ENCODE measurements at places on chromosomes 7 and 10.

- no peak for DNase-seq
These were observed 129.4 kb downstream of the SLC16A9 start for GRCh38 chr10:59580026-59580863.

DNA sequence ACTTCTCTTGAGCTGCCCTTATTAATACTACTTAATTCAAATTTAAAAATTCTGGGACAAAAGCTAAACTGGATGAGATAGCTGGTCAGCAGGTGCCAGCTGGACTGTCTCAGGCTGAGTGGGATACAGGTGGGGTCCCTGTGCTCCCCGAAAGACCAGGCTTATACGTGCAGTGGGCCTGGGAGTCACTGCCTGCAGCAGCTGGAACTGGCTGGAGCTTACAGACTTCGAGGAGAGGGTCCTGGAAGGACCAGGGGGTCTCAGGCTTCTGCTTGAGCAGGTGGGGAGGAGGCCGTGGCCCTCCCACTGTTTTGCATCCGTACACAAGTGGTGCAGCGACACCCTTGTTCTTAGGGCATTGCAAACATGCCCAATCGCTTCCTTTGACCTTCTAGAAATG, 203.7 kb downstream of the GLRX3 start:
- no peak for DNase-seq

- DNase-seq, result no peak
These were observed 6.8 kb upstream of the AGR2 start for GRCh38 chr7:16811551-16811950.

DNA sequence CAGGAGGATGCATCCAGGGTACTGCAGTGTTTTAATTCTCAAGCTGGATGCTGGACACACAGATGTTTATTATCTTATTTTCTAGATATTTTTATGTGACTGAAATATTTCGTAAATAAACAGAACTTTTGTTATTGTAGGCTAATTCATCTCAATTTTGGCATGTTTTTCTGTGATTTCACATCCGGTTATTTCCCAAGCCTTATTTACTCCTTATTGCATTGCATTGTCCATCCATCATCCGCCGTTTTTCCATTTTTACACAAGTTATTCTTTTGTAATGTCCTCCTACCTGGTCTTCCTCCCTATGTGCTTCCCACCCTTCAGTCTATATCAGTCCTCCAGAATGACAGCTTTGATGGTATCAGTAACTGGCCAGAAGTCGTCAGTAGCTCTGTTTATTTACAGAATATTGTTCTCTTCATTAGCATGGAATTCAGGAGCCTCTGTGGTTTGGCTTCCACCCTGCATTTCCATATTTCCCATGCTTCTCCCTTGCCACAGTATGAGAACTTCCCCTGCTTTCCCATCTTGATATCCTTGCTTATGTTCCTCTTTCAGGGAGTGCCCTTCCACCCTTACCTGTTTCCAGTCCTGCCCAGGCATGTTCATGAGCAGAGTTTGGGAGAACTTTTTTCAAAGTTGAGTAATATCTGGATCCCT, 16.1 kb downstream of the GNAI1 start:
- no peak for DNase-seq

DNA sequence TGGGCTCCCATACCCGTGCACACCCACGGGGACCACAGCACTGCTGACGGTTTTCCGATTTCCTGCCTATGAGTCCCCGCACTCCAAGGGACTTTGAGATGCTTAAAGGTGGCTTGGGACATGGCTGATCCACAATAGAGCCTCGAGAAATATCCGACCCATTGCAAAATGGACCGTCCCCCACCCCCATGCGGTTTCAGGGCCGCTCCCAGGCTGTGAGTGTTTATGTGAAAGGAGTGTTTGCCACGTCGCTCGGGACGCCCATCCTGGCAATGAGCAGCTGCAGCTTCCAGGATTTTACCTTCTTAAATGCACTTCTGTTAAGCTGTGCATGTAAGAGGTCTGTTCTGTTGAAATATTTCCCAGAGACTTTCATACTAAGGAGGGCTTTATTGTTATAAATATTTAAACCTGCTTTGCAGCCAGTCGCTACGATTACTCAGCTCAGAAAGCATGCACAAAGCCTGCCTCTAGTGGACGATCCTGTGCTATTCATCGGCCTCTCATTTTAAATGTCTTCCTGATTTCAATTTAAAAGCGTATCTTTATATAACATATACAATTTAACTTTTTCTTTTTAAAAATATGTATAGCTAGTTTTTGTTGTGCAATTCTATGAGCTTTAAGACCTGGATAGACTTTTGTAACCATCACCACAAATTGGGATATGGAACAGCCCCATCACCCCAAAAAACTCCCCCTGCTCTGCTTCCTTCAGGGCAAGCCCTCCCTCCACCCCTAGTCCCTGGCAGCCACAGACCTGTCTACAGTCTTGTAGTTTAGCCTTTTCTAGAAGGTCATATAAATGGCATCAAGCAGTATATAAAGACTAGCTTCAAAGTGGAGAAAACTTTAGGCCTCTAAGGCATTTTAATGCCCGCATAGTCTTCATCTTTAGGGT, 418.3 kb downstream of the PAXIP1 start:
- no peak for DNase-seq

- no peak for DNase-seq
These were observed 494 bp downstream of the VSIR start for GRCh38 chr10:71772832-71773220.

DNA sequence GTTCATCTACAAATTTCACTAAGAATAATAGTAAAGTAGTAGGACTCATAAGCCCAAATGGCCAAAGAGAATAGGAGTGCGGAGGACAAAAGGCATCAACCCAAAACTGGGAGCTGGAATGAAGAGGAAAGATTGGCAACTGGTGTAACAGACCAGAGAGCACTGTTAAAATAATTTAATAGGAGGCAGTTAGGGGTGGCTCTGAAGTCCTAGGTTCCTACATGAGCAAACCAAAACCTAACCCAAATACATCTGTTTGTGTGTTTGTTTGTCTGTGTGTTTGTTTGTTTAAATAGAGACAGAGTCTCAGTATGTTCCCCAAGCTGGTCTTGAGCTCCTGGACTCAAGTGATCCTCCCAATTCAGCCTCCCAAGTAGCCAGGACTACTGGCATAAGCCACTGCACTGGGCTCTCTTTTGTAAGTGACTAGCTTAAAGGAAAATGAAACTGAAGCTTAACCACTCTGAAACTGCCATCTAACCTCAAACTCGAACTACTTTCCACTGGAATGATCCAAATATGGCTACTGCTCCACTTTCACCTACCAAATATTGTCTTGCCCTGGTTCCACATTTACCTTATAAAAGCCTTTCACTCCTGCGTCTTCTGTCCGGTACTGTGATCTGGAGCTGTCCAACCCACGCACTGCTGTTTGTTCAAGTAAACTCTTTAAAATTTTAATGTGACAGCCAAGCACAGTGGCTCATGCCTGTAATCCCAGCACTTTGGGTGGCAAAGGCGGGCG, 94.9 kb downstream of the AKR1D1 start:
- no peak for DNase-seq

DNA sequence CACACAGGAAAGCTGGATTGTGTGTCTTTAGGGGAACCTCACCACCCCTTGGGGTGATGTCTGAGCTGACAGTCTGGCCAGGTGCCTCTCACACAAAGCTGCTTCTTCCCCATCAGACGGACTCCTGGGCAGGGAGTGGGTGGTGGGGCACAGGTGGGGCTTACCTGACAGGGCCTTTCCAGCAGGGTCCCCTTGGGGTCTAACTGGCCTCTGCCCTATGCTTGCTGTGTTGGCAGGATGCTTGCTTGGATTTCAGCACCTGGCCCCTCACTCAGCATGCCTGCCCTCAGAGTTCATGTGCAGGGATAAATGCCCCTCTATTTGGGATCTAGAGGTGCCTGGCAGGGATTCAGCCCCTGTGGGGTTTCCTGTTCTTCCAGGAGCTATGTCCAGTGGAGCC, 496.9 kb upstream of the ZMIZ1 start:
- no peak for DNase-seq

GRCh38 chr10:62870866-62871265, 54.7 kb upstream of the EGR2 start:
- no peak for DNase-seq

- DNase-seq, result no peak
These were observed 108.9 kb upstream of the NAMPT start for GRCh38 chr7:106393564-106394251.

DNA sequence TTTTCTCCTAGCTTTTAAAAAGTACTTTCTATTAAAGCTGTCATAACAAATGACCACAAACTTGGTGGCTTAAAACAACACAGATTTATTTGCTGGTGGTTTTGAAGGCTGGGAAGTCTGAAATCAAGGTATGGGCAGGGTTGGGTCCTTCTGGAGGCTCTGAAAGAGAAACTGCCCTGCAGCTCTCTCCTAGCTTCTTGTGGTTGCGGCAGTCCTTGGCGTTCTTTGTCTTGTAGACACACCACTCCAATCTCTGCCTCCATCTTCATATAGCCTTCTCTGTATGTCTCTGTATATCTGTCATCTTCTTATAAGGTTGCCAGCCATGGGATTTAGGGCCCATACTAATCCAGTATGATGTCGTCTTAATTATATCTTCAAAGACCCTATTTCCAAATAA, 79.4 kb upstream of the PRR15 start:
- no peak for DNase-seq

GRCh38 chr7:29080803-29081202, 65.5 kb downstream of the CPVL start:
- DNase-seq, result no peak

DNA sequence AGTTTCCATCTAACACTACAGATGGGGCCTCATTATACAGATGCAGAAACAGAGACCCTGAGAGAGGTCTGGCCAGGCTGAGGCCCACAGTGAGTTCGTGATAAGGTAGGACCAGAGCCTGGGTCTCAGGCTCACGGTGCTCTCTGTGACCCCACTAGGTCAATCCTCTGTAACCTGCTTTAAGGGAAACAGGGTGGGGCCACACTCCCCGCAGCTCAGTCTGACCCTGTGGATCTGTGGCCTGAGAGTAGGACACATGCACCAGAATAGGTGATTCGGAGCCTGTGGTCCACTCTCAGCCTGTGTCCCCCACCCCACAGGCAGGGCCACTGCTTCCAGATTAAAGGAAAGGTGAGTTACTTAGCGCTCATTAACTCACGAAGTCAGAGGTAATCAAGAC, 137.8 kb upstream of the FAM20C start:
- no peak for DNase-seq

DNA sequence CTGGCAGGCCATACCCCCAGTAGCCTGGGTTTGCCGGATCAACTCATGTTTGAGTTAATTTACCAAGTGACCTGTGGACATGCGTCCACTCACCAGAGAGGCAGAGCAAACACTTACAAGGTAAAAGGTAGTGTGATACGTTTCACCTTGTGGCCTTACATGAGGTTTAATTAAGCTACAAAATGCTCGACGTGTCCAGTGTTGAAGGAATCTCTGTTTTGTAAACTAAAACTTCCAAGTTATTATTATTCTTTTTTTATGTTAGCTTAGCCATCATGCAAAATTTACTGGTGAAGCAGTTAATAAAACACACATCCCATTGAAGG, 42.9 kb downstream of the RGS10 start:
- DNase-seq, result no peak

GRCh38 chr10:36271627-36272340, 629.7 kb upstream of the FZD8 start:
- DNase-seq, result no peak

GRCh38 chr10:128825626-128826025, 641.4 kb upstream of the MGMT start:
- DNase-seq, result no peak

Measured in stimulated activated CD4-positive, alpha-beta T cell treated with anti-CD3 and anti-CD28 coated beads, Interleukin-12 subunit alpha, Interleukin-12 subunit beta, amount 100 ng/mL, for 4 hours (primary cell).